Omental fat pad (tissue), 4 donors: ENCODE measurements at places on chromosomes 2 and 18.

- DNase-seq, result no peak
Measured at GRCh38 chr2:166958986-166959481, 70.8 kb downstream of the XIRP2 start.

DNA sequence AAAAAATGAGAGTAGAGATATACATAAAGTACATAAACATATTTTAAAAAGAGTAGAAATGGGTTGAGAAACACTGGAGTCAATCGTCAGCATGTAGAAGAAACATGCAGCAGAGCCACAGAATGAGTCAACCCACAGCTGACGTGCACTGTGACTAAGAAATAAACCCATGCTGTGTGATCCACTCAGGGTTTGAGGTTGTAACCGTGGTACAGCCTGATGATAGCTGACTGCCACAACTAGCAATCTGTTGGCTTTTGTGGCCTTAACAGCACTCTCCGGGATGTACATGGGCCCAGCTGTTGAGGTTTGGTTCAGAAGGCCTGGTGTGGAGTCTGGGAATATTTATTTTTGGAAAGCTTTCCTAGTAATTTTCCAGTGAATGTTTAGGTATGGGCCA lies 554.4 kb upstream of the MEX3C start:
- no peak for DNase-seq

DNA sequence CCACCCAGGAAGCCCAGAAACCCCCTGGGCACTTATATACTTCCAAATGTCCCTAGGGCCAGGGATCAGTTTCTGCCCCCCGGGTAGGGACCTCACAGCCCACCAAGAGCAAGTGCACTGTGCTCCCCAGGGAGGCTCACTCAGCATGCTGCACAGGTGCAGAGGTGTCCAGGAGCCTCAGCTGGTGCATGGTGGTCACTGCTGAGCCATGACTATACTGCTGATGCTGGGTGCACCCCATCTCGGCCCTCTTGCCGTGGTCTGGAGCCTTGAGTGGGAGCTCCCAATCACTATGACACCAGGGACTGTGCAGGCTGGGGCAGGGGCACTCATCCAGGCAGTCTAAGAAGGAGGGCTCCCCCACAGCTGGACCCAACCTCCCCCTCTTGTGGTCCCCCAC lies 617.8 kb upstream of the RAB6C start:
- no peak for DNase-seq

GRCh38 chr2:241155936-241156335 lies 5.7 kb downstream of the PPP1R7 start:
- DNase-seq, result no peak

- no peak for DNase-seq
Measured at GRCh38 chr2:24657818-24658217, 135.4 kb downstream of the PTRHD1 start.

DNA sequence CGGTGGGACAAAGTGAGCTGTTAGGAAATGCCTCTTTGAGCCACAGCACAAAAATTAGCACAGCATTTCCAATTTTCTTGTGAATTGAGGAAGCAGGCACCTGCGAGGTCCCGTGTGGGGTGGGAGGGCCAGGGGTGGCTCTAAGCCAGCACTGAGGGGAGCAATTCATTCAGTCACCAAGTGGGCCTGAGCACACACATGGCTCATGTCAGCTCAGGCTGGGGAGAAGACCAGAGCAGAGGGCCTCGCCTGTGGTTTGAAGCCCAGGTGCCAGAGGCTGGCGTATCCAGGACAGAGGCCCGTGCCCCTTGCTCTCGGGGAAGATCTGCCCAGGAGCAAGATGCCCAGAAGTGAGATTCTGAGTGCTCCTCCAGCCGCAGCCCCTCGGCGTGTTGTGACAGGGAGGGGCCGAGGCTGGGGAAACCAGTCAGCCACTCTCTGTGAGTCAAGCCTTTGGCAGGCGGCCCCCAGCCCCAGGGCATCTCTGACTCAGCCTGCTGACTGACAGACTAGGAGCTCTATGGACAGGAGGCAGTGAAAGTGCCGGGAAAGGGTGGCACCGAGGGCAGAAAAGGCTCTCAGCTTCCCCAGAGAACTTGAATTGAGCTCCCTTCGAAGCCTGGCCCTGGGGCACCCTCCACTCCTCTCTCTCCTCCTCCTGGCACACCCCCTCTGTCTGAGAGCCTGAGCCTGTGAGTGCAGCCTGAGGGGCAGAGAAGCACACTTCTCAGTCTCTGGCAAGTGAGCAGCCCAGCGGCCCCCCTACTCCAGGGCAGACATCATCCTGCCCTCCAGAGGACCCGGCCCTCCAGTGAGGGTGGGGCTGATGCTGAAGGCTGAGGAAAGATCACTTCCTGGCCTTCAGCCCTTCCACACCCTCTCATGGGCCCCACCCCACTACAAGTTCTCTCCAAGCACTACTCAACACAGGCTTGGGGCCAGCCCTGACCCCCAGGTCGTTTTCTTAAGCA lies 32.3 kb downstream of the CYP26B1 start:
- peak; percentile 51 for DNase-seq
